ENCODE measurements at places on chromosomes 12 and 14.

- no peak for DNase-seq
These were observed 553 bp downstream of the CLEC14A start for GRCh38 chr14:38255408-38255672.

GRCh38 chr12:28870839-28871440 lies 278.1 kb upstream of the FAR2 start:
- no peak for DNase-seq

GRCh38 chr14:51735851-51736250 lies 84.1 kb downstream of the FRMD6 start:
- DNase-seq = no peak

DNA sequence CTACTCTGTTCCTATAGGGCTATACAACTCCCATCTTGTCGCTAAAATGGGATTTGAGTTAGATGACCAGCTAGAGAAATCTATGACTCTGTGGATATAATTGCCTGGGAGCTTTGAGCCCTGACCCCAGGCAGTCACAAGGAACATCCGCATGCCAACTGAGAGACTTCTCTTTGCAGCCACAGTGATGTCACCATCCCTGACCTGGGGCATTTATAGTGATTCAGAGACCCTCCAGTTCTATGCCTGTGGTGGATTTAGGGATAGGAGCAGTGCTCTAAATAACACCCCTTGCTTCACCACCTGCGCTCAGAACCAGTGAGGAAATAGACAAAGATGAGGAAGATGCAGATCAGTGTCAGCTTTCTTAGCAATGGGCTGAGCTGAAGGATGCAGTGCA lies 86.2 kb downstream of the RIN3 start:
- DNase-seq = no peak

GRCh38 chr14:27243365-27243764 lies 645.5 kb upstream of the NOVA1 start:
- peak; percentile 8 for DNase-seq

GRCh38 chr14:104238424-104239184 lies 100.2 kb downstream of the KIF26A start:
- DNase-seq = no peak

DNA sequence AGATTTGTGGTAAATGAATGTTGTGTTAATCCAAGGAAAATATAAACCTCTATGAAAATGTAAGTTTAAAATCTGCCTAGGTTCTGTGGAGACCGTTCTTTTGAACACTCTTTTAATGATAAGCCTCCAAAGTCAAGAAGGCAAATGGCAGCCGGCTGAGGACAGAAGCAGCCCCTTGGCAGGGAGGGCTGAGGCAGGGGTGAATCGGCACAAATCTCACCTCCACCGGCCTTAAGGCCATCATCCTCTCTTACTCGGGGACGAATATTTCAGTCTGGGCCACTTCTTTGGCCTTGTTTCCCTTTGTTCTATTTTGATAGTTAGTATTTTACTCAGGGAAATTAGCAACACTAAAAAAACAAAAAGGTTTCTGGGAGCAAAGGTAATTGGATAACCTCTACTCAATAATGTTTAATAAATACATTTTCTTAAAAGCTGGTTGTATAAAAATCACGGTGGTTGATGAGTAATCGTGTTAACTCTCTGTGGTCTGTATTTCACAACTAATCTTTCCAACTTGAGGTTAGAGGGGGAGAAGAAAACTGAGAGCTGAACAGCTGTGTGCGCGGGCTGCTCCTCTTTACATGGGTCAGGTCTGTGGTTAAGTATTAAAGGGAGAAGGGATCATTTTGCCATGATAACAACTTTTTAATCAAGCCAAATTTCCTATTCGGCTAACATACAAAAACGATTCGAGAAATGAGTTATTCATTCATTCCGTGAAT lies 18.6 kb downstream of the LGMN start:
- DNase-seq = peak; percentile 81

GRCh38 chr14:77882636-77883035 lies 82.7 kb downstream of the ADCK1 start:
- peak; percentile 7 for DNase-seq

DNA sequence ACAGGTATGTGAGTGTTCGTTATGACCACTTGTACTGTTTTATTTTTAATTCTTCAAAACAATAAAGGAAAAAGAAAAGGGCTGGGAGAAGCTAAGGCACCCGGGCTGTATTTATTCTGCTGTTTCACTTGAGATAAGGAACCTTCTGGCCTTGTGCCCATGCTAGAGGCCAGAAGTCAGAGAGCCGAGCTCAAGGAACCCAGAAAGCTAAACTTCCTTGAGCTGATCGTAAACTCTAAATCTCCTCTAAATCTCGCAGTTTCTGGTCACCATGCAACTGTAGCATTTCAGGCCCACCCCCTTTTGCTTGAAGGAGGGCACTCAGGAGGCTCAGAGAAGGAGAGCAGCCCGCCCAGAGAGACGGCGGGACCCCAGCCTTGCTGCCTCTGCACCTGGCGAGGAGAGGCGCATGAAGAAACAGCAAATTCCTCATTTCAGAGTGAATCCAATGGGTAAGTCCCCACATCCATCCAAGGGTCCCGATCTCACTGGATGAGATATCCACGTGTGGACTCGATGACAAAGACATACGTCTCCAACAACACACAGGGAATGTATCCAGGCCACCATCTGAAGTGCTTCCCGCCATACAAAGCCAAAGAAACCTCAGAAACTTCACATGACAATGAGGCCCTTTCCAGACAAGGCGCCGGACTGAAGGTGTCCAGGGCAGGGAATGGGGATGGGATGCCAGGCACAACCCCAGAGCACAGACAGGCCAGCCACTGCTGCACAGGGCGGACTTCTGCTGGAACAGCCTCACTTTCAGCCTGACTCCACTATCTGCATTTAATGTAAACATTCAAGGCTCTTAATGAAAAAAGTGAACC lies 14.6 kb downstream of the CCDC88C start:
- DNase-seq = no peak
